ENCODE measurements at places on chromosomes 7 and 10. TPM values are rescaled to one million over a fixed set of nuclear protein-coding genes. Genes with fewer than 3 reads are reported as not detected.
A peak's percentile ranks its signal among the peaks of the same experiment; 100 is the strongest.

GRCh38 chr7:65951837-65952578 is 30.0 kb downstream of the GUSB start:
- DNase-seq: no peak

Gene CLDN3
- total RNA-seq: not detected

Gene DPP6
- total RNA-seq: not detected

GRCh38 chr10:103451831-103452505 is at the start of gene CALHM2:
TSS of gene CALHM2 (minus strand) at chr10:103452370. CDS start at chr10:103449941, 2,429 bp downstream.
- peak; percentile 46 for DNase-seq

- no peak for DNase-seq
Observed at GRCh38 chr10:133297504-133297903, 11.2 kb downstream of the TUBGCP2 start.

Gene ANKRD7
- total RNA-seq: not detected

- DNase-seq: no peak
Observed at GRCh38 chr10:116538456-116538855, 7.3 kb upstream of the PNLIP start.

Gene NEUROG3
- total RNA-seq: not detected

GRCh38 chr10:74919671-74920070 is 93.3 kb downstream of the KAT6B start:
- DNase-seq: no peak

DNA sequence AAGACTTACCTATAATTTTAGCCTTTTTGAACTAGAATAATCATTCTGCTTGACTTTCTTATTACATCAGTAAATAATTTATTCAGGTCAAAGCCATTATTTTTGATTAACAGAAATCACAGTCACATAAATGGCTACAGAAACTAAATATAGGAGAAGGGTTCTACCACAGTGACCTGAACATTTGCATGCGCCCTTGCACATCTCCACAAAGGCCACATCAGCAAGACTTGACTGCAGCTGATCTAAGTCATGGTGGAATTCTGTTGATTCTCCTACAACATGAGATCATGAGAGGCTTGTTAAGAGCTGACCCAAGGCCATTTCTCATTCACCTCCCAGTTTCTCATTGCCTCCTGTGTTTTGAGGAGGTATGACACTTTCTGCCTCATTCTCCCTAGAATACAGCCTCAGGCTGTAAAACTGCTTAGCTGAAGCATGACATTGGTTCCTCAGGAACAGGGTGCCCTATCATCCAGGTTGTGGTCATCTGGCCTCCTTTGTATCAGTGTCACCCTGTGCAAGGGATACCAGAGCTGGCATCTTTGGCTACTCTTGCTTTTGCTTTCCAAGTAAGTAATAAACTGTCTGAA is 6.7 kb upstream of the IMMP2L start:
- no peak for DNase-seq

GRCh38 chr7:139887992-139888481 is 59.0 kb downstream of the TBXAS1 start:
- DNase-seq: no peak

DNA sequence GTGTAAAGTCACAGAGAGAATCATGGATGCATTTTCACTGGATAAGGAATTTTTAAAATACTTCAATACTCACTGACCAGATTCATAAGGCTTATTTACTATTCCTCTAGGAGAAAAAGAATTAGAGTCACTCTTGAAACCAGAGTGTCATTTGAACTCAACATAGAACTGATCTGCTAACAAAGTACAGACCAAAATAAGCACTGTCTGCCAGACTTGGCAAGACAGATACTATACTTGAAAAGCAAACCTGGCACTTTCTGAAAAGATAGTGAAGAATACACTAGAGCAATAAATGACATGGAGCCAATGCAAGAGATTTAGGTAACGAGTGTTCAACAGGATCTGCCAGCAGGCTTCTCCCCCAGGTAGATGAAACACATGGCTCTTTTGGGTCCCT is 215.3 kb downstream of the CHCHD3 start:
- no peak for DNase-seq

Gene VPS26A
- 27.3 TPM for total RNA-seq

GRCh38 chr10:72309290-72310240 is 35.8 kb downstream of the DDIT4 start:
- no peak for DNase-seq

DNA sequence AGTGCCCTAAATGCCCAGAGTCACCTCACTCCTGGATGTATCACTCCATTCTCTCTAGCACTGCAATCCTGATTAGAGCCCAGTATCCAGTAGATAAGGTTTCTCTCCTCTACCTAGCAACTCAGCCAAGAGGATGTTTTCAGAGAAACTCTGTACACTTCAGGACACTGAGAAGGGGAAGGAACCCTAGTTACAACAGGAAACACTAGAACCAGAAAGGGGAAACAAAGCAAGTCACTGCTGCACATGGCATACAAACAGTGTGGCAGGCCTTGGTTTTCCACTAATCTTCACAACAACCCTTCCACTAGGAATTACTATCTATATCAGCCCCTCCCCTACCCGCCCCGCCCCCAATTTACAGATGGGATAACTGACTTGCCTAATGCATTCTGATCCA is 1.6 kb downstream of the FAM204A start:
- no peak for DNase-seq

Gene NUP205
- total RNA-seq: 54.3 TPM

DNA sequence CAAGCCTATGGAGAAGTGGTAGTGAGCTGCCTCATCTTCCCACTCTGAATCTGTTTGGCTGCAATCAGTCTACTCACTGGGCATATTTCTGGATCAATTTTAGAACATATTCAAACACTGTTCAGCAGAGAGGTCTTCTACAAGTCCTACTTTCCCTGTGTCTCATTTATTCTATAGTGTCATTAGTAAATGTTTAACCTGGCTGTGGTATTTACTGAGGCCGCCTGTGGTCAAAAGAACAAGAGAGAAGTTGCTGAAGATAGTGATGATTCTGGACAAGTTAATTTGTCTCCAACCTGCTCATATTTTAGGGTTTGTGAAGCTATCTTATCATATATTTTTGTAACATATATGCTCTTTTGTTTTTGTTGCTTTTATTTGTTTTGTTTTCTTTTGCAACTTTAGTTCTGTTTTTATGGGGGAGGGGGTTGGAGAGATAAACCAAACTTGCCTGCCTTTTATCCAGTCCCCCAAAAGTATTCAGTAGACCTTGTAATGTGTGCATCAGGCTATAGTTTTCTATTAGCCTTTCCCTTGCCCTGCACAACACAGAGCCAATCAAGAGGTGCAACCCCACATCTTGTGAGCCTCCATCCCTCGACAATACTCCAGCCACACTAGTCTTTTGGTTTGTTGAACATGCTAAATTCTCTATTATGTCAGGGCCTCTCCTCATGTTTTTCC is 362.8 kb upstream of the MBL2 start:
- DNase-seq: no peak

DNA sequence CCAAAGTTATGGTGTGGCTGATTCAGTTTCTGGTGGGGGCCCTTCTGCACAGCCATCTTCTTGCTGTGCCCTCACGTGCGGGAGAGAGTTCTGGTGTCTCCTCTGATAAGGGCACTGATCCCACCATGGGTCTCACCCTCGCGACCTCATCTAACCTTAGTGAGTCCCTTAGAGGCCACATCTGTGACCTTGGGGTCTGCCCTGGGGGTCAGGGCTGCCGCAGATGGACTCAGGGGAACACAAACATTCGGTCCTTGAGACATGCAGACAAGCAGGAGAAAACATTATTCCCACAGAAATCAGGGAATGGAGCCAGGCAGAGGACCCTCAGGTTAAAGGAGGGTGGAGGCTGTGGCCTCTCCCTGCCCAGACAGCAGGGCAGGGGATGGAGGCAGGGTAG is 177.9 kb downstream of the DNAJB6 start:
- no peak for DNase-seq

DNA sequence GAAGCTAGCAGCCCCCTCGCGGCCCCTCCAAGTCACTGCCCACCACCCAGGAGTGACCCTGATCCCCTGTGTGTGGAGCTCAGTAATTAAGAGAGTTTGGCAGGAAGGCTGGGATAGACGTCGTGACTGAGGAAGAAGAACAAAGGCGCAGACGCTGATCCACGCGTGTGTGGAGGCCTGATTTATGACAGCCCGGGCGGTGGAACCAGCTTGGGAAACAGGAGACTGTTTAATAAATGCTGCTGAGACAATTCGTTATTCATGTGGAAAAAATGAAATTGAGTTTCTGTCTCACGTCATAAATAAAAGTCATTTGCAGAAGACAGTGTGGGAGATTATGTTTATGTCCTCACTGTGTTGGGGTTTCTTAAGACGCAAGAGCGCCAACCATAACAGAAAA is 130.8 kb downstream of the ELFN1 start:
- no peak for DNase-seq

GRCh38 chr10:42951486-42952251 is 125.2 kb upstream of the RET start:
- DNase-seq: no peak

Gene ADCY1
- total RNA-seq: not detected

DNA sequence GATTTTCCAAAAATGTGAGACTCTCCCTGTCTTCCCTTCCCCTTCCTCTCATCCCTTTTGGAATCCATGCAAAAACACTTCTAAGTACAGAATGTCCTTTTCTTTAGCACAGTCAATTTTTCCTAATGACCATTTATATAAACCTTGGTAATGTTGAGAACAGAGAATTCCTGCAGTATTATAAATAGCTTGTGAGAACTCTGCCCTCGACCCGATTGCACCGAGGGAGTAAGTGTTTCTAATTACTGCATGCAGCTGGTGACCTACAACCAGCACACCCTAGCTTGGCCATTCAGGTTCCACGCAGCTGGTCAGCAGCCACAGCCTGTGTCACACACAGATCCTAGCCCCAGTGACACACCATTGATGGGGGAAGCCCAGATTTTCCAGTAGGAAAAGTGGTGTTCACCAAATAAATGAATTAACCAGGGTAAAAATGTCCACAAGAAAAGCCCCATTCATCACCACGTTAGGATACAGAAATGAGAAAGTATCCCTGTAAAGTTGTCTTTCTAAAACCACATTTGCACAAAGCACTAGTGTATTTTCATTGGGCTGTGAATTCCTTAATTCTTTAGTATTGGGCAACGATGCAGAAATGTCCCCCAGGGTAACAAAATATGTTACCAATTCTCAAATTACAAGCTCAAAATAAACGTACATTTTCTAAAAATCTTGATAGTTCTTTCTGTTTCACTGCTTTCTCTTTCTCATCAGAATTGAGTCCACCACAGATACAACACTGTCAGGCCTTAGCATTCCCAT is 499.0 kb upstream of the KLF6 start:
- DNase-seq: no peak

All from naive thymus-derived CD4-positive, alpha-beta T cell (primary cell).